Activated CD4-positive, alpha-beta T cell treated with anti-CD3 and anti-CD28 coated beads, Interleukin-2, amount 10 ng/mL, durations not matched to agents 24 days and 14 days (primary cell): ENCODE measurements at places on chromosomes 4 and X. TPM values are rescaled to one million over a fixed set of nuclear protein-coding genes. Genes with fewer than 3 reads are reported as not detected.

DNA sequence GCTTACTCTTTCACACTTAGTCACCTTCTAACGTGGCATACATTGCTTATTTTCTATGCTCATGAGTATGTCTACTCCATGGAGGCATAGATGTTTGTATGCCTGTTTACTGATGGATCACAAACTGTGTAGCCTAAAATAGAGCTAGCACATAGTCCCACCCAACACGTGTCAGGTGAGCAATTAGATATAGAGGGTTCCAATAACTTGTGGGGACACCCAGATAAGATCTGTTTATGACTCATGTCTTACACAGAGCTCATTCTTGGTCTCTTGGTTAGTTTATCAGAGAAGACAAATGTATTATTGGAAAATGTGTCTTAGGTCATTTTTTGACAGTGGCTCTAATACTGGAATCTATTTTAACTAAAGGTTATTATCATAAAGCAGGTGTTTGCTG lies 6.8 kb downstream of the ZFP42 start:
- no peak overlapping the region for H3K4me3 ChIP-seq
- no peaks in the 10 kb centered on the region for H3K4me1 ChIP-seq
- DNase-seq: no peak
- H3K27me3 ChIP-seq: peaks cover 2% of the 10 kb centered on the region
- H3K36me3 ChIP-seq: peaks cover 2% of the 10 kb centered on the region

DNA sequence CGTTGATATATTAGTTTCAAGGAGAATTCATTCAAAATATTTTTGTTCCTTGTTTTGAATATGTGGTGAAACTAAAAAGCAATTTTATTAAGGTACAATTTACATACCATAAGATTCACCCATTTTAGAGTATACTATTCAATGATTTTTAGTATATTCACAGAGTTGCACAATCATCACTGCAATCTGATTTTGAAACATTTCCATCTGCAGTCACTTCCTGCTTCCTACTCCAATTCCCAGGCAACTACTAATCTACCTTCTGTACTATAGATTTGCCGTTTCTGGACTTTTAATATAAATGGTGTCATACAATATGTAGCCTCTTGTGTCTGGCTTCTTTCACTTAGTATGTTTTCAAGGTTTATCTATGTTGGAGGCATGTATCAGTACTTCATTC lies 71.3 kb downstream of the SLC9A7 start:
- no peaks in the 10 kb centered on the region for H3K27me3 ChIP-seq
- no peak for DNase-seq
- H3K36me3 ChIP-seq: no peaks in the 10 kb centered on the region
- no peak overlapping the region for H3K27ac ChIP-seq
- no peak overlapping the region for H3K4me3 ChIP-seq

DNA sequence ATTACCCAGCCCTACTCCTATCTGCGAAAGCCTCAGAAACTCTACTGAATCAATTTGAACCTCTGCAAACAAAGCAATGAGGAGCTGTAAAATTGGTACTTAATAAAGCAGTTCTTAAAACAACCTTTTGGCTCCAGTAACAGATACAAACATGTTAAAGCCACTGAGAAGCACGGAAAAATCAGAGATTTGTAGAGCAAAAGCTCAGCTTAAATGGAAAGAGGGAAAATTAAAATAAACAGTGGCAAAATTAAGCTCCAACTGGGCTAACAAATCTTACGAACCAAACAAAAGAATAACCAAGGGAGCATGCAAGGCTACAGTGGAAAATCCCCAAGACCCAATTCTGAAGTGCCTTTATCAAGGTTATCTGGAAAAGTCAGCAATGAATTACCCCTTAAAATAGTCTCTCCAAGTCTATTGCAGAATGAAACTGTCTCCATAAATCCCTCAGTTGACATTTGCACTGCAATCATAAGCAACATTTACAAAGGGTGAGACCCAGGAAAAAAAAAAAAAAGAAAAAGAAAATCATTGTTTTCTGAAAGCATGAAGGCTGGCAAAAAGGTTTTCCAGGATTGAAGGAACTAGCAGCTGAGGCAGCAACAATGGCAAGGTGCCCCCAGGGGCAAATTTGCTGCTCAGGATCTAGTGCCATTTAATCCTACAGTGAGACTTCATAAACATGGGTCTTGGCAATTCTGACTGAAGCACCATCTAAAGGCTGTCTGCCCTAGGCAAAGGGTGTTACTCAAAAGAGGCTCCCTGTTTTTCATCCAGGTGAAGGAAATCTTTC lies 40.1 kb downstream of the USP46 start:
- no peak overlapping the region for H3K4me3 ChIP-seq
- H3K4me1 ChIP-seq: peaks cover 15% of the 10 kb centered on the region
- peaks cover 2% of the 10 kb centered on the region for H3K27me3 ChIP-seq
- no peak for DNase-seq
- no peak overlapping the region for H3K27ac ChIP-seq
- peaks cover 4% of the 10 kb centered on the region for H3K36me3 ChIP-seq

GRCh38 chr4:79578606-79579005 lies 170.6 kb upstream of the GK2 start:
- H3K27me3 ChIP-seq: peaks cover 12% of the 10 kb centered on the region
- H3K27ac ChIP-seq: no peak overlapping the region
- no peaks in the 10 kb centered on the region for H3K36me3 ChIP-seq
- no peak for DNase-seq

DNA sequence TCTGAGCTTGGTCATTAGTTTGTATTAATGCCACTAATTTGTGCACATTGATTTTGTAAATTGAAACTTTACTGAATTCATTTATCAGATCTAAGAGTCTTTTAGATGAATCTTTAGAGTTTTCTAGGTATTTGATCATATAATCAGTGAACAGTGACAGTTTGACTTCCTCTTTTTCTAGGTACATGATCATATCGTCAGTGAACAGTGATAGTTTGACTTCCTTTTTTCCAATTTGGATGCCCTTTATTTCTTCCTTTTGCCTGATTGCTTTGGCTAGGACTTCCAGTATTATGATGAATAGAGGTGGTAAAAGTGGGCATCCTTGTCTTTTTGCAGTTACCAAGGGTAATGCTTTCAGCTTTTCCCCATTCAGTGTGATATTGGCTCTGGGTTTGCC lies 421.4 kb upstream of the CPXCR1 start:
- H3K36me3 ChIP-seq: no peaks in the 10 kb centered on the region
- no peaks in the 10 kb centered on the region for H3K27me3 ChIP-seq
- H3K4me1 ChIP-seq: no peaks in the 10 kb centered on the region
- H3K27ac ChIP-seq: no peak overlapping the region
- H3K4me3 ChIP-seq: no peak overlapping the region

- peaks cover 11% of the 10 kb centered on the region for H3K36me3 ChIP-seq
- H3K27ac ChIP-seq: no peak overlapping the region
- peaks cover 31% of the 10 kb centered on the region for H3K4me1 ChIP-seq
- no peak overlapping the region for H3K4me3 ChIP-seq
- H3K27me3 ChIP-seq: no peaks in the 10 kb centered on the region
Observed at GRCh38 chr4:152431291-152431690, 104.6 kb downstream of the FBXW7 start.

The UGT2A1 gene
- not detected in 2 replicates for total RNA-seq

The GPR34 gene
- total RNA-seq: 0.16 and 0.43 TPM in 2 replicates

The NOX1 gene
- not detected in 2 replicates for total RNA-seq
